ENCODE measurements at places on chromosomes 5 and 9.
A peak's percentile ranks its signal among the peaks of the same experiment; 100 is the strongest.

- no peak for DNase-seq
Measured at GRCh38 chr5:168002116-168002515, 289.3 kb upstream of the WWC1 start.

- no peak for DNase-seq
Measured at GRCh38 chr9:3956081-3956671, 343.7 kb downstream of the GLIS3 start.

DNA sequence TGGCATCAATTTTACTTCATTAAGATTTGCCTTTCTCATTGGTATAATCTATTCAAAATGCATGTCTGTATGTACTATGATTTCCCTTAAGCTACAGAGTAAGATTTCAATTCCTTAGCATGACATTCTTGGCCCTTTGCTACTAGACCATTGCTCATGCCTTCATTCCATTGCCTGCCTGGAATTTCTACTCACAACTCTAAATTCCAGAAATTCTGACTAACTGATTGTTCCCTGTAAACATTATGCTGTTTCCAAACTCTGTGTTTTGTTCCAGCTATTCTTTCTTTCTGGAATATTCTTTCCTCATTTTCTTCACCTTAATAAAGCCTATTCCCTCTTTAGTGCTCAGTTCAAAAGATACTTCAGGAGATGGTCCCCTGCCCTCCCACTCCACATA, 568.8 kb upstream of the SEMA6A start:
- DNase-seq: no peak

DNA sequence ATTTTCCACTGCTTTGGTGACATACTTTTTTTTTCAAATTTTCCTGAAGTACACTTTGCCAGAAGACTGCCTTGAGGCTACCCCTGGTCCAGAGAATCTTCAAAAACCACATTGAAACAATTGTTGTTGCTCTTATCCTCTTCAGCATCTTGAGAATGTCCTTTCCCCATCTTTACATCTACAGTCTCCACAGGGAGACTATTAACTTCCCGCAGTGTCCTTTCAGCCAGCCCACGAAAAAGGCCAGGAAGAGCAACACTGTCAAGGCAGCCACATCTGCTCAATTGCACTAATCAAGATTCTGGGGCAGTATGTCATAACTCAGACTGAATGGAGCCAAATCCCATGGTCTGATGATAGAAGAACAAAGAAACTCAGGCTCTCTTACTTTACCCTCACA, 148.3 kb downstream of the ENC1 start:
- DNase-seq: no peak

DNA sequence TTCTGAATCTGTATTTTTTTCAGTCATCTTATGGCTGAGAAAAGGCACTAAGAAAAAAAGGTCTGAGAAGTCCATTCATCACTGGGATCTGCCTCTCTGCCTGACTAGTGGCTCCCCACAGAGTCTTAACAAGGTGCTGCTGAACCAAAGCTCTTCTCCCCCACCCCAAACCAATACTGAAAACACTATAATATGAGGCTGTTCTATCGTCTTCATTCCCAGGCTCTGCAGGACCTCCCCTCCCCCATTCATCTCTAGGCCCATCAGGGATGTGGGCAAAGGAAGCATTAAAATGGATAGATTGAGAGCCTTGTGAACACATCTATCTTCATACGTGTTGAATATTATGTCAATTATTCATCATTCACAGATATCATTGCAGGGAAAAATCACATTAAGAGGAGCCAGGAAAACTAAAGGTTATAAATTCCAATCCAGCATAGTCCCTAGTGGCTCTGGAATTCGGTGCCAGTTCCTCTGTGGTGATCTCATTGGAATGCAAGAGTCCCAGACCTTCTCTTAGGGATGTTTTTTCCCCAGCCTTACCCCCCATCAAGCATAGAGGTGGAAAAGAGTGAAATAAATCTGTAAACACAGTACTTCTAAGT, 44.3 kb upstream of the GPR151 start:
- DNase-seq: no peak

DNA sequence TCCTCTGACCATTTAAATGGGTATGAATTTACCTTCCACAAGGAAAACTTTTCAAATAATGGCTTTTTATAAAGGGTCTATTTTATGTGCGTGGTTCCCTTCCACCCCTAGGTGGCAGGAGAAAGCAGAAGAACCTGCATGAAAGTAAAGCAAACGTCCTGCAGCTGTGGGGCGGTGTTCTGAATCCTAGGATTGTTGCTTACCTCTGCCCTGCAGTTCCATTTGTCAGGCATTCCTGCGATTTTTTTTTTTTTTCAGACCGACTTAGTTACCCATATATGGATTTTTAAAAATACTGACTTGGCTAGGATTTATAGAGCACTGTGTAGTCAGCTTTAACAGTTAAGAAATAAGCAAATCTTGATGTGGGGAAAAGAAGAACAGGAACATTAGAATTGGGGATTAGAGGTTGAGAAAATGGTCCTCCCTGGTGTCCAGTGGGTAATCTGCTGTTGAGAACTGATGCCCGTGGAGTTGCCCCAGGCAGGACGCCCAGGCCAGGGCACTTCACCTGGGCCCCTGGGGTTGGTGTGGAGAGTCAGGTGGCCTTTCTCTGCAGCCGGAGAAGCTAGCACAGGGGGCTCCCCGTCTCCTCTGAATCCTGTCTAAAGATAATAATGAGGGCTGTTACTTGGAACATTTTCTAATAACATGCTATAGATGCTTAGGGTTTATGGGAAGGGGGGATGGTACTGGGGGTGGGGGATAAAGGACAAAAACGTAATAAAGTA, 30.4 kb upstream of the LTC4S start:
- DNase-seq: peak; percentile 69

DNA sequence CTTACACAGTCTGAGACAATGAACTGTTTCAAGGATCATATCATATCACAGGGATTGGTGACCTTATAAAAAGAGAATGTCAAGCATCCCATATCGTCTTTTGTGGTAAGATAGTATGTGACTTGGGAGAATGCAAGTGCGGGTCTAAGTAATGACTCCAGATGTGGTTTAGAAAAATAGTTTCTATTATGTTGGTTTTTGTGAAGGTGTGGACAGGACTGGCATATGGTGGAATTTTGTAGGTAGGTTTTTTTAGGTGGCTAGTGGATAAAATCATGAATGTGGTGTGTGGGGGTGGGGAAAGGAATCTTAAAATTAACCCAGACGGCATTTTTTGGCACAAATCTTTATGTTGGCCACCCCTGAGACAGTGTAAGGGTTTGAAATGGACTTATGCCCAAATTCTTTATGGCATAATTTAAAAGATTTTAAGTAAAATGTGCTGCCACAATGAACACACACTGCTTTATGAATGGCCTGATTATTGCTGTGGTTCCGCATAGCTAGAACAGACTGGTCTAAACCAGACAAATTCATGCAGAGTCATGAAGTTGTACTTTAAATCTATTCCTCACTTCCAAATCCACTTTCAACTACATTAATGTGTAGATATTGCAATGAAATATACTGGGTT, 204.8 kb upstream of the HAPLN1 start:
- DNase-seq: no peak

- DNase-seq: no peak
Measured at GRCh38 chr5:33867241-33867640, 24.5 kb downstream of the ADAMTS12 start.

DNA sequence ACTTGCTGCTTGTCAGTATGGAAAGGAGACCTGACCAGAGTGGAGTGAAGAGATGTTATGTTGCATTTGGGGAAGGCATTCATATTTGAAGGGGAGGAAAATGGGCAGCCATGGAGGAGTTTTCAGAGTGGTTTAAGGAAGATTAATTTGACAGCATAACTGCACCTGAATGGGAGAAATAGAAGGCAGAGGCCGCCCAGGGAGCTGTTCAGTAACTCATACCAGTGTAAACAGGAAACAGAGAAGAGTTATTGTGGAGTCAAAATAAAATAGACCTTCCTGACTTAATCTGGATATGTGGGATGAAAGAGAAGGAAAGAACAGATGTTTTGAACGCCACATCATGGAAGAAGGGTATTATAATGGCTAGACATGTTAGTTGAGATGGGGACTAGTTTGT, 13.4 kb downstream of the SLC44A1 start:
- no peak for DNase-seq

DNA sequence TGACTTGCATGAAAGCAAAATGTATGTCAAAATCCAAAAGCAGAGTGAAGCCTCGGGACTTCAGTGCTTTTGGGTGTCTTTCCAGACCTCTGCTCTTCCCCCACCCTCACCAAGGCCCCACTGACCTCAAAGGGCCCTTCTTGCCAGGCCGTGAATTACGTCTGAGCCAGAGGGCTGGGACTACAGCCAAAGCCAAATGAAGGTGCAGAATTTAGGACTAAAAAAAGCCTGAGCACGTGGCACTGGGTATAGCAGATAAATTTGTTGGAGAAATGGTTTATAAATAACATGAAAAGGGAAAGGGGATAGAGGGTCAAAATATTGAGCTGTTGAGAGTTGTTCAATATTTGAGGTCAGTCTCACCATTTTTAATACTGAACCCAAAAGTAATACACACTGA, 163.4 kb downstream of the GHR start:
- DNase-seq: no peak

DNA sequence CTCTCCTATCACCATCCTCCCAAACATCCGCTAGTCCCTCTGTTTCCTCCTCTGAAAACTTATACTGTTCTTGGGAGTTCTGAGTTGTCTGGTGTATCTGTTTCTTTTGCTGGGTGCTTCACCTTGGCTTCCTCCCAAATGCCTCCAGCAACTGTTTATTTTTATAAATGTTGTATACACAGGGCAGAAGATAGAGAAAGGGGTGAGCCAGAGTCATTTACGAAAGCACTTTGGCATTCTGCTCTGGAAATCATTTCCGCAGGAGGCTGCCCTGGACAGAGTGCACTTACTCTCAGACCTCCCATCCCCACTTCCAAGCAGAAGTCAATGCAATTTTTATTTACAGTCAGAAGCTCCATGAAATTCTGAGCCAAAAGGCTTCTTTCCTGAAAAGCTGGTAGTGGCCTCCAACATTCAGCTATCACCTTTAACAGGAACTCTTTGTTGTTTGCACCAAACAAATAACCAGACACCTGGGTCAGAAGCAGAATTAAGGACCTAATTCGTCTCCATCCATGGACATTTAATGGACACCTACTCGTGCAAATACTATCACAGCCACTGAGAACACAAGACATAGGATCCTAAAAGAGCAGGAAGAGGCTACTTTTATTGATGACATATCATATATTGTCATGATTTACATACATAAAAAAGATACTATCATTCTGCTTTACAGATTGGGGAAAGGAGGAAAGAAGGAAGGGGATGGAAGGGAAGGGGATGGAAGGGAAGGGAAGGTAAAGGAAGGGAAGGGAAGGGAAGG, 229.5 kb upstream of the PAPPA start:
- DNase-seq: no peak

GRCh38 chr5:6043491-6044310, 334.6 kb downstream of the MED10 start:
- no peak for DNase-seq

- no peak for DNase-seq
Measured at GRCh38 chr5:76371960-76372322, 31.1 kb upstream of the IQGAP2 start.
